ENCODE measurements at places on chromosomes 16 and 17.

GRCh38 chr17:58809564-58809936, 53.9 kb downstream of the PPM1E start:
- DNase-seq = no peak

- no peak for DNase-seq
Observed at GRCh38 chr16:69633375-69633774, 67.6 kb downstream of the NFAT5 start.

DNA sequence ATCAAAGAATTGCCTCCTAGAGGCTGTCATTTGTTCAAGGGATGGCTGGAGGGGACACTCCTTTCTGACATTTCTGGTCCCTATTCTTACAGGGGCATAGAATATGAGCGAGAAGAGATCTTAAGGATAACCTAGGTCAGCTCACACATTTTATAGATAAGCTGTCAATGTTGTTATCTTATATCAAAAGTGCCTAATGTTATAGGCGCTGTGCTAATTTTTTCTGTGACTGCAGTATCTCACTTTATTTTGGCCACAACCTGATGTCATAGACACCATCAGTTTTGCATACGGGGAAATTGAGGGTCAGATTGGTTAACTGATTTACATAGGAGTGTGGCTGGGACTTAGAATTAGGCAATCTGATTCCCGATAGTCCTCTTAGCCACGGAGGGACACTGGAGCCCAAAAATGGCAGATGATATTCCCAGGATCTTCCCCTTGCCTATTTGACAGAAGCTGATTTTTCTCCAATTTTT, 1.2 kb downstream of the CPD start:
- peak; percentile 7 for DNase-seq

GRCh38 chr17:2685696-2686095, 25.9 kb downstream of the CLUH start:
- no peak for DNase-seq

GRCh38 chr17:9968881-9969280, 63.8 kb upstream of the RCVRN start:
- DNase-seq = no peak

GRCh38 chr16:89176147-89176690, 4.7 kb downstream of the CDH15 start:
- no peak for DNase-seq

DNA sequence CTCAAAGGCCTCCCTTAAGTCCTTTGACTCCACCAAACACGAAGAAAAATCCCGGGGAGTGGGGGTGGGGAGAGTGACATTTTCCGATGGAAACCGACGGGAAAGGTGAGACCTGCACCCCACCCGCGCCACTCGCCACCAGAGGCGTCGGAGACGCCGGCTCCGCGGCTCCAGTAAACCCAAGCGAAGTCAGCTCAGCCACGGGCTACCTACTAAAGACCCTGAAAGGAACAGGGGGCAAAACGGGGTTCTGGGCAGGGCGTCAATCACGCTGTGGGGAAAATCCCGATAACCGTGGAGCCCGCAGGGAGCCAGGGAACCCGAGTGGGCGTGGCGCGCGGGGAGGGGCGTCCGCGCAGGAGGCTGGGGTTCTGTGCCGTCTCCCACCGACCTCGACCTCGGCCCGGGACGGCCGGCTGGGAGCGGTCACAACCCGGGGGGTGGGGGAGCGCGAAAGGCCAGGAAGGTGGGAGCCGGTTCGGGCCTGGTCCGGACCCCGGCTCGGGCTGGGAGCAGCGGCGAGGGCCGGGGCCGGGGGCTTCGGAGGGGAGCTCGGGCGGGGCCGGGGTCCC, 565 bp downstream of the WDR45B start:
- peak; percentile 4 for DNase-seq

DNA sequence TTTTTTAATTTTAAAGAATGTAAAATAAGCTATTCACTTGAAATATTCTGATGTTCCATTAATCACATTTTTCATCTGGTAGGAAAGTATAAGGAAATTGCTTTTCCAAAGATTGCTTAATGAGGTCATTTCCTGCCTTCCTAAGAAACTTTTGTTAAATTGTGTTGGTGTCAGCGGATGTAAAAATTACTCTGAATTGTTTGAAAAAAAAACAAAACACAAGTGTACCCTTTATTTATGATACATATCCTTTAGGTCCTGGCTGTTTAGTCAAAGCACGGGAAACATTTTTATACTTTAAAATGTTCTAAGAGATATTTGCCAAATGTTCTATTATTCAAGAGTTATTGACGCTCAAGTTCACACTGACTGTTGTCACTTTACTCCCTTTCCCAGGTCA, 1357.4 kb upstream of the GOT2 start:
- DNase-seq = no peak

DNA sequence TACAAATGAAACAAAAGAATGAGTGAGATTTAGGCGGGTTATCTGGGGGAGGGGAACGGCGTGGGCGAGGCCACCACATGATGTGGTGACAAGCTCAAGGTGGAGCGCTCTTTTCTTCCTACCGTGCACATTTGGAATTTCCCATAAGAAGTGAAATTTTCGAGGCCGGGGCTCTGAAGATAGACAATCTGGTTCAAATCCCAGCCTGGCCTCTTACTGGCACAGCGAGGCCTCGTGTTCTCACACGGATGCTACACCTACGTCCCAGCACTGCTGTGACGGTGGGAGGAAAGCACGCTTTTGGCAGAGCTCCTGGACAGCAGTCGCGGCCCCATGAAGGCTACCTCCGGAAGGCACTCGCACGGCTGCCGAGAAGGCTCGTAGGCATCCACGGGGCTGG, 25.2 kb downstream of the ZDHHC7 start:
- no peak for DNase-seq

GRCh38 chr17:8905331-8905730, 37.9 kb upstream of the PIK3R6 start:
- DNase-seq = no peak

GRCh38 chr17:10741416-10742135, 11.8 kb upstream of the TMEM220 start:
- DNase-seq = no peak

DNA sequence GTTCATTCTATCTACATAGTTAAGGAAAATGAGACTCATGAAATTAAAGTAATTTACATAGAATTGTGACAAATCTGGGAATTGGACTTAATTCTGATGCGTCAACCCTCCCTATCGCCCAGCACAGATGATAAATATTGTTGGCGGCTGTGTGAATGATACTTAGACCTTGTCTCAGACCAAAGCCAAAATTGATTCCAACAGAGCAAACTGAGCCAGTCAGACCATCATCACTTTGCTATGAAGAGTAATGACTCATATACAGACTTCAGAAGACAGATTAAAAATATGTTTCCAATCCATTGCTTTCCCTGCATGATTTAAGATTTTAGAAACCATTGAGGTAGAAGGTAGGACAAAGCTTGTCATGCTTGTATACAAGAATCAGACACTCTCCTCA, 1156.7 kb upstream of the CDH8 start:
- DNase-seq = no peak
